ENCODE measurements at places on chromosomes 2 and 18. TPM values are rescaled to one million over a fixed set of nuclear protein-coding genes. Genes with fewer than 3 reads are reported as not detected.

Gene SCYGR4
- not detected for total RNA-seq

DNA sequence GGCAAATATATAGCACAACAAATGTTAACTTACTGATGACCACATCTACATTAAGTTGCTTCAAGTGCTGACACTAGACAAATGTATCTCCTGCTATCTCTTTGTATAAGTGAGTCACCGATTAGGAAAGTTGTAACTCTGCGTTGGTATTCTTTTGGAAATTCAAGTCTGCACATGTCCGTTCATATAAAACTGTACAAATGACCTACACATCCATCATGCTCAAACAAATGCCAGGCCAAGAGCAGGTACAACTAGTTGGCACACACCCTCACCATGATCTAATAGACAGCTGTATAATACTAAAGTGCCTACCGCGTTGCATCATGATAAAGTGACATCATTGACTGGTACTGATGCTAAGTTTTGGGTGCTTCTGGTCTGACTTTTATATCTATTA, 141.1 kb downstream of the RBMS1 start:
- no peak overlapping the region for H3K4me3 ChIP-seq
- no peaks in the 10 kb centered on the region for H3K27me3 ChIP-seq
- peaks cover 44% of the 10 kb centered on the region for H3K36me3 ChIP-seq
- DNase-seq, result no peak
- peaks cover 19% of the 10 kb centered on the region for H3K4me1 ChIP-seq

DNA sequence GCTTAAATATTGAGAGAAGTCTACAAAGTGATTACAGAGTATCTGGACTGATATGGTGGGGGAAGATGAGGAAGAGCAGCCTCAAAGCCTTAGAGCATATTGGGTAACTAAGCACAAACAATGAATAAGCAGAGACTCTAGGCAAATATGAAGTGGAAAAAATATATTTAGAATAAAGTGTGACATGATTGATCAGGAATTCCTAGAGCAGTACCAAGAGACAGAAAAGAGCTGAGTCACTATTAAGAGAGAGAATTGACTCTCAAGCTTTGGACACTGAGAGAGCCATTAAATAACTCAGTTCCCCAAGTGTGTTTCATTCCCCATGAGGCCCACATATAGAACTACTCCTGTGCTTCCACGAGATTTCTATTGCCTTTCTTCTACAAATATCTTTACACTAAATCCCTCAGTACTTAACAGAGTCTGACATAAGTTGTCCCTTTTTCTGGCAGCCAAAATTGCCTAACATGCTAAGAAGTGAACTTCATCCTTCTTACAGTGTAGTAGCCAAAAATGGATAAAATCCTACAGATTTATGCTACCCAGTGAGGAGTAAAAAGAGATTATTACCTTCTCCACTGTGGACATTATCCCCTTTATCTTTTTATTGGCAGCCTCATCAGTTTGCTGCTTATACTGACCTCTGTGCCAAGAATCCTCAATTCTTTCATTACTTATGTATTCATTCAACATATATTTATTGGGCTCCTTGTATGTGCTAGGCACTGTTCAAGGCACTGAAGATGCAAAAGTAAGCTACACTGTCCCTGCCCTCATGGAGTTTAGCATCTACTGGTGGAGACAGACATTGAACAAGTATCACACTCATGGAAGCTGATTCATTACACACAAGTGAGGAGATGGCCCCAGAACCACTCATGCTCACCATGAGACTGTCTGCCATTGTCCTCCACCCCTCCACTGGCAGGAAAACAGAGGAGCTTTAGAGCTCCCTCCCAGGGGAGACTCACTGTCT, 45.4 kb downstream of the SLC40A1 start:
- H3K27ac ChIP-seq, result no peak overlapping the region
- H3K4me1 ChIP-seq, result no peaks in the 10 kb centered on the region
- no peak overlapping the region for H3K4me3 ChIP-seq
- no peak for DNase-seq
- H3K27me3 ChIP-seq, result 0 out of 2 replicates have a peak, but pooled peaks cover 2% of the 10 kb centered on the region

- H3K27ac ChIP-seq, result no peak overlapping the region
- no peaks in the 10 kb centered on the region for H3K4me1 ChIP-seq
- DNase-seq, result no peak
- H3K36me3 ChIP-seq, result no peaks in the 10 kb centered on the region
- H3K4me3 ChIP-seq, result no peak overlapping the region
- no peaks in the 10 kb centered on the region for H3K27me3 ChIP-seq
These were observed 339.2 kb downstream of the EN1 start for GRCh38 chr2:118508282-118508681.

DNA sequence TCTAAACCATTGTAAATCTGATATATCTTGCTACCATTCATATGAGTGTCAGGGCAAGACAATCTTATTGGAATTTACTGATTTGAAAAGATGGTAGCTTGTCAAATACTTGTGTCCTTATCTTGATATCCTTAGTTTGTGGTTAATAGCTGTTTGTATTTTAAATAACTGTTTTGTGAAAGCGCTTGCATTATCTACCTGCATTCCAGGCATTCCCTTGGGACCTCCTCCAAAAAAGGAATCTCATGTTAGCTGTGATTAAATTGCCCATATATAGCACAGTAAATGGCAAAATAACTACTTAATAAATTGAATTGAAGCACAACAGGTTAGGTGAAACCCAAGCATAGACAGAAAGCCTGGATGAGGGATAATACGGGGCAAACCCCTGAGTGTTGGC, 13.9 kb downstream of the CNTNAP5 start:
- no peaks in the 10 kb centered on the region for H3K27me3 ChIP-seq
- no peaks in the 10 kb centered on the region for H3K36me3 ChIP-seq
- no peak for DNase-seq
- no peak overlapping the region for H3K27ac ChIP-seq
- no peaks in the 10 kb centered on the region for H3K4me1 ChIP-seq

GRCh38 chr2:142445551-142446072, 314.8 kb upstream of the LRP1B start:
- H3K4me3 ChIP-seq, result no peak overlapping the region
- no peaks in the 10 kb centered on the region for H3K36me3 ChIP-seq
- no peak for DNase-seq
- no peaks in the 10 kb centered on the region for H3K4me1 ChIP-seq
- H3K27ac ChIP-seq, result no peak overlapping the region

GRCh38 chr2:223042704-223043118, 9.3 kb upstream of the KCNE4 start:
- no peaks in the 10 kb centered on the region for H3K36me3 ChIP-seq
- peak overlapping the region; percentile 39 for H3K27ac ChIP-seq
- H3K4me1 ChIP-seq, result peaks cover 49% of the 10 kb centered on the region

Data from SJSA1 (cell line).